ENCODE measurements at places on chromosomes 3 and 15.

GRCh38 chr15:57572468-57572867 lies 19.2 kb upstream of the MYZAP start:
- DNase-seq: no peak

DNA sequence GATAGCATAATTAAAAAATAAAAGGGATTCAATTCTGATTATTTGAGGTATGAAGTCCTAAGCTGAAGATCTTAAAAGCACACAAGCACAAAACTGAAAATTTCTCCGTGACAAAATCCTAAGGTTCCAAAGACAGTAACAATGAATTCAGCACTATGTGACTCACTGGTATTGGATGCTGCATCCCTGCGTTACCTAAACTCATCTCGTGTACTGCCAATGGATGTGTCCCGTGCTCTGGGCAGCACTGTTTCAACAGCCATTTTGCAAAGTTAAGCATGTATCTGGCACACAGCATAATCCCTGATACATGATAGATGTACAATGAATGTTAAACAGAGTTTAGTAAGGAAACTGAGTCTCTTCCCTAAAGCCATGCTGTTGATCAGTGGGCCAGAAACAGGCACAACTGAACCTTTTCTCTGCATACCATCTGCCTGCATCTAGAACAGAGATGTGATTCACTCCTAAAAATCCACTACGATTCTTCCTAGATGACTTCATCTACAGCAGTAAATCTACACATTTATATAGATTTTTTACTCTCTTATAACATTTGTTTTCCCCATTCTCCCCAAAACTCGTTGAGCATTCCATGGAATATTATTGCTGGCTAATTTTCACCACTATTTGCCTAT lies 14.3 kb downstream of the SUCLG2 start:
- no peak for DNase-seq

GRCh38 chr3:137835096-137835495 lies 71.0 kb downstream of the SOX14 start:
- DNase-seq: no peak

- no peak for DNase-seq
Observed at GRCh38 chr15:57541805-57542504, 49.7 kb upstream of the MYZAP start.

- no peak for DNase-seq
Observed at GRCh38 chr15:97425596-97425995, 534.9 kb upstream of the ARRDC4 start.

DNA sequence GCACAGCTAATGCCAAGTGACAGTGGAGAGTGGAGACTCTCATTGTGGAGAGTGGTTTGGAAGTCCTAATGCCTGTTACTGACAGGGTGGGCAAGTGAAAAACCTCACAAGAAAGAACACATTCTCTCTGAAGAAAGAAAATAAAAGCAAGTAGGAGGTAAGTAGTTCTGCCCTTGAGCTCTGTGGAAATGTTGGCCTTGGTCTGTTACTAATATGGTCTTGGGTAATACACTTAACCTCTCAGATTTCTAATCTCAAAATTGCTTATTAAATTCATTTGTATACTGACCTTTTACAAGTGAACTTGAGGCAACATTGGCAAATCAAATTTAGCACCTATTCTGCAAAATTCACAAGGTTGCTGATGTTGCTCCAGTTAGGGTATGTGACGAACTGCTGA lies 291.6 kb upstream of the CBLB start:
- DNase-seq: no peak

DNA sequence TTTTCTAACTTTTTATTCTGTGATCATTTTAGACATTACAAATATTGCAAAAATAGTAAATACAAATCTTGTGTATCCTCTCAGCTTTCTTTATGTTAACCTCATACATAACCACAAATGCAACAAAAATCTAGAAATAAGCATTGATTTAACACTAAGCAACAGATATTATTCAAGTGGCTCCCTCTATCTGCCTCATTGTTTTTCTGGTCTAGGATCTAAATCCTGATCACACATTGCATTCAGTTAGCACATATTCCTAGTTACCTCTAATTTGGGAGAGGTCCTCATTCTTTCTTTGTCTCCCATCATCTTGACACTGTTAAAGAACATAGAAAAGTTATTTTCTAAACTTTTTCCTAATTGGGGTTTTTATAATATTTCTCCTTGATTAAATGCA lies 1126.0 kb downstream of the ROBO2 start:
- DNase-seq: no peak

DNA sequence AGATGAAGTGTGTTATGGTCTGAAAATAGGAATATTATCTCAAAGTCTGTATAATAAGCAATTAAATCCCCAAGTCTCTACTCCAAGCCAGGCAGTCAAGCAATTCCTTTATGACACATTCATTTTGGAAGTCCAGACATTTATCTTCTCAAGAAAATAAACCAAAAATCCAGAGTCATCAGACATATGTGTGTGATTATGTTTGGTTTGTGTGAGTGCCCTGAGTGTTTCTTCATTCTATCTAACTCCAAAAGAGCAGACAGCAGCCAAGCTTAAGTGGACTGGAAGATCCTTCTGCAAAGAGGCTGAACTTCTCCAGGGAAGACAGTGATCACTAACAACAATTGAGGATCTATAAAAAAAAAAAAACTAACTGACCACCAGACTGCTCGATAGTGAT lies 239.8 kb downstream of the STAG1 start:
- DNase-seq: no peak

GRCh38 chr3:32684029-32684799 lies 774 bp upstream of the CNOT10 start:
- DNase-seq: no peak

DNA sequence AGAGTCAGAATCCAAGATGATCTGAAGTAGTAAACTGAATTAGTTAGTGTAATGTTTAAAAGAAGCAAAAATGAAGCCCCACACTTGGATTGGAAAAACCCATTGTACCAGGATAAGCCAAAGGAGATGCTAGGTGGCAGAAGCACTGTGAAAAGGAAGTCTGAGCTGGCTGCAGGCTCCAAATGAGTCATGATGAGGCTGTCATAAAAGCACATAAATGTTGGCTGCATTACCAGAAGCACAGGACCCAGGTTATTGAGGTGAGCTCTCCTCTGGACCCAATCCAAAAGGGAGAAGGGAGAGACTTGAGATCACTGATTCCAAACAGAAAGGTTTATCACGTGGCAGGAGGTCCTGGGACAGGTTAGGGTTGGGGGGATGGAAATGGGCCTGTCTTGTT lies 3.2 kb upstream of the ACAN start:
- DNase-seq: no peak

DNA sequence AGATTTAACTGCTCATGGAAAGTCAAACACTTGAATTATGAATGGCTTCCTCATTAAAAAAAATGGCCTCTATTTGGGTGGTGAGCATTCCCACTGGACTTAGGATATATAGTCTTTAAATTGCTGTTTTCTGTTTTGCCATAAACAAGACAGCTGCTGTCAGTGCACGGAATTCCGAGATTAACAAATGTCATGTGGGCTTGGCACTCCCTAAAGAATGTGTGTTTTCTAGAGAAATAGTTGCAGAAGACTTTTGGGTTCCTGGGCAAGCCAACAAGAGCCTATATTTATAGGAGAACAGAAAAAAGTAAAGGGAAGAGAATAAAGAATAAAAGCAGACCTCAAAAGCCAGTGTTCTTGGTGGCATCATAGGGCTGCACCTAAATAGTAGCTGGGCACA lies 13.6 kb upstream of the TFG start:
- DNase-seq: no peak

GRCh38 chr15:98719137-98719740 lies 70.9 kb downstream of the IGF1R start:
- DNase-seq: no peak

GRCh38 chr3:69129531-69129930 lies 7.1 kb upstream of the LMOD3 start:
- no peak for DNase-seq

- no peak for DNase-seq
Observed at GRCh38 chr3:98581474-98581873, 11.9 kb downstream of the CPOX start.

GRCh38 chr3:157837336-157837735 lies 268.9 kb downstream of the SHOX2 start:
- no peak for DNase-seq

DNA sequence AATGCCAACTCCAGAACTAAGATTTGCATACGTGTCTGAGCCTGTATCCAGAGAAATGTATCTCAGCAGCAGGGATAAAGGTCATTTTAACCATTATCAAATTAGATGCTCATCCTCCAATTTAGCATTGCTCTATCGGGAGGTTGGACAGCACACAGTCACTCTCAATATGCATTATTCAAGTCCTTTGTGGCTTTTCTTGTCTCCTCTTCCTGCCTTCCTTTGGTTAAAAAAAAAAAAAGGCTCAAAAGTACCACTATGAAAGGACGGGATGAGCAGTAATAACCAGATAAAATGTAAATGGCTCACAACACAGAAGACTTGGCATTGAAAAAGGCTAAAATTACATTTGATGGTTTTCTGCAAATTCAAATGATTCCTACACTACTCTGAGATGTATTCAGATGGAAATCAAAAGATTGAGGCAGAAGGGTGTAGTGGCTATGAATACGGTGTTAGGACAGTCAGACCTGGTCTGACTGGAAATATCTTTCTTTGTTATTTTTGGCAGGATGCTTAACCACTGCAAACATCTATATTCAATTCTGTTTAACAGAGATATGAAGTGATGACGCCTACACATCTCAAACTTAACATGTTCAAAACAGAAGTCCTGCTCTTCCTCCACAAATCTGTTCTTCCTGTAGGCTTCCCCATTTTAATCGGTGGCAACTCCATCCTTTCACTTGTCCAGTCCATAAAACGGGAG lies 109.6 kb downstream of the ADAMTS9 start:
- no peak for DNase-seq

DNA sequence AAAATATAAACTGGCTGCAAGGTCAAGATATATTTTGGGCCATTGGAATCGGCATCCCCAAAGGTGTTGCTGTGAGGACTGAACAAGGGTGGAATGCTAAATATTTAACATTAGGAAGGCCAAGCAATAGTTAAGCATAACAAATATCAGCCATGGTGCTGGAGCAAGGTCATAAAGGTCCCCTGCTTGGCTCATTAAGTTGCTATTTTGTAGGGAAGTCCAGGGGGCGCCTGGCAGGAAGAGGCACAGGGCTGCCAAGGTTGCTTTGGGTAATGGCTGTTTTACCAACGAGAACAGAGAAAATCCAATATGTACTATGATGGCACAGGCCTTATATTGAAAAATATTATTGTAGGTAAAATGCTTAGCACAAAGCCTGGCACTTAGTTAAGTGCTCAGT lies 62.2 kb downstream of the SLC15A2 start:
- DNase-seq: no peak

GRCh38 chr3:123741041-123741511 lies 143.1 kb downstream of the MYLK start:
- no peak for DNase-seq

DNA sequence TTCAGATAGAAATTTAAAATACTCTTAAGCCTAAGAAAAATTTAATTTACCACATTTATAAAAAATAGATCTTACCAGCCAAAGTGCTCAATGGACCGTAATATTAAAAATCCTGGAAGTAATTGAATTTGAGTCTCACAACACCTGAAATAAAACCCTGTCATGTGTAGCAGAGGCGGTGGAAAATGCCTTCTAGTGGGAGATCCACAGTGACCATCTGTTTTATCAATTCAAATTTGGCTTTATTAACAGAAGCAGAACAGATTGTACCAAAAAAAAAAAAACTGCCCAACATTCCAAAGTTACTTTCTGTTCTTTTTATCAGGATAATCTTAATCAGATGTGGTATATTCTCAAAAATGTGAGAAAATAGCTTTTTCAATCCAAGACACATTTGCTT lies 71.7 kb downstream of the DMXL2 start:
- DNase-seq: no peak

DNA sequence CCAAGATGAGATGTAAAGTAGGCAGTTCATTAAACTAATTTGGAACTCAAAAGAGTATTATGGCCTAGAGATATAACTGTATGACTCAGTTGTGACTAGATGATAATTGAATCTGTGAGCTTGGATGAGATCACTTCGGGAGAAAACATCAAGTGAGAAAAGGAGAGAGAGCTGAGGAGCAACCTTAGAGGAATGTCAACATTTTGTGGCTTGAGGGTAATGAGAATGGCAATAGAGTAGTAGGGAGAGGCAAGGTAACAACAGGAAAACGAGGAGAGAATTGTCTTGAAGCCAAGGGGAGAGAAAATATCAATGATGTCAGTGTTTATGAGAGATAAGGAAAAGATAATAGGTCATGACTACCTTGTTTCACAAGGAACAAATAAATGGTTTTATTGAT lies 580.2 kb downstream of the NLGN1 start:
- no peak for DNase-seq

- DNase-seq: no peak
Observed at GRCh38 chr15:66820481-66821176, 118.6 kb downstream of the SMAD6 start.

All from cerebellar nuclear complex (tissue), 1 donor.